ENCODE measurements at places on chromosomes 7 and 10. TPM values are rescaled to one million over a fixed set of nuclear protein-coding genes. Genes with fewer than 3 reads are reported as not detected.

Gene UNCX
- total RNA-seq, result not detected

Gene COX19
- total RNA-seq, result 4.4 TPM

Gene H2BK1
- total RNA-seq, result not detected

Gene SPDYE18
- total RNA-seq, result not detected

Gene CH25H
- 0.63 TPM for total RNA-seq

Gene PTPRE
- 0.86 TPM for total RNA-seq

Gene TAS2R5
- total RNA-seq, result not detected

Gene FGFR2
- total RNA-seq, result 6.3 TPM

Gene KLLN
- not detected for total RNA-seq

Gene DRGX
- 0.10 TPM for total RNA-seq
